Kidney glomerular epithelial cell (primary cell): ENCODE measurements at places on chromosomes 1 and 21.

- no peak for DNase-seq
Observed at GRCh38 chr1:173342736-173343135, 134.4 kb upstream of the PRDX6 start.

DNA sequence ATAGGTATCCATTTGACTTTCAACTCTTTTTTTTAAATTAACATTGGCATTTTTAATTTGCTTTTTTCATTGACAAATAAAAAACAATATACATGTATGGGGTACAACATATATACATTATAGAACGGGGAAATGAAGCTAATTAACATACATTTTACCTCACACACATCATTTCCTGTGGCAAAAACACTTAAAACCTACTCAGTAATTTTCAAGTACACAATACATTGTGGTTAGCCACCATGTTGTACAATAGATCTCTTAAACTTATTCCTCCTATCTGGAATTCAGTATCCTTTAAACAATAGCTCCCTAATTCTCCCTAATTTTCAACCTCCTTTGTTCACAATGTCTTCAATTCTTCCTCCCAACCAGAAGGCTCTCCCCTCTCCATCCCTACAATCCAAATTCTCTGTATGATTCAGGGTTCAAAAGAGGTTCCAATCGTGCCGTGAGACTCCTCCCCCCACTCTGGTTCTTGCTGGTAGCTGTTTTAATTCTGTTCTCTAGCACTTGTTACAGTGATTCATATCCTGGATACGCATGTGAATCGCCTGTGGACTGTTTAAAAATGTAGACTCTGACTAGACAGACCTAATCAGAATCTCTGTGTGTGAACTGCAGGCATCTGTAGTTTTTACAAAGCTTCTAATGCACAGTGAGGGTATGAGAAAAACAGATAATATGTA lies 87.6 kb upstream of the DUSP10 start:
- DNase-seq, result peak; percentile 94

GRCh38 chr1:246592695-246593094 lies 26.4 kb downstream of the CNST start:
- no peak for DNase-seq

- no peak for DNase-seq
Observed at GRCh38 chr1:53069663-53070327, 7.8 kb downstream of the PODN start.

GRCh38 chr1:154406886-154407197 lies 1.7 kb downstream of the IL6R start:
- no peak for DNase-seq

DNA sequence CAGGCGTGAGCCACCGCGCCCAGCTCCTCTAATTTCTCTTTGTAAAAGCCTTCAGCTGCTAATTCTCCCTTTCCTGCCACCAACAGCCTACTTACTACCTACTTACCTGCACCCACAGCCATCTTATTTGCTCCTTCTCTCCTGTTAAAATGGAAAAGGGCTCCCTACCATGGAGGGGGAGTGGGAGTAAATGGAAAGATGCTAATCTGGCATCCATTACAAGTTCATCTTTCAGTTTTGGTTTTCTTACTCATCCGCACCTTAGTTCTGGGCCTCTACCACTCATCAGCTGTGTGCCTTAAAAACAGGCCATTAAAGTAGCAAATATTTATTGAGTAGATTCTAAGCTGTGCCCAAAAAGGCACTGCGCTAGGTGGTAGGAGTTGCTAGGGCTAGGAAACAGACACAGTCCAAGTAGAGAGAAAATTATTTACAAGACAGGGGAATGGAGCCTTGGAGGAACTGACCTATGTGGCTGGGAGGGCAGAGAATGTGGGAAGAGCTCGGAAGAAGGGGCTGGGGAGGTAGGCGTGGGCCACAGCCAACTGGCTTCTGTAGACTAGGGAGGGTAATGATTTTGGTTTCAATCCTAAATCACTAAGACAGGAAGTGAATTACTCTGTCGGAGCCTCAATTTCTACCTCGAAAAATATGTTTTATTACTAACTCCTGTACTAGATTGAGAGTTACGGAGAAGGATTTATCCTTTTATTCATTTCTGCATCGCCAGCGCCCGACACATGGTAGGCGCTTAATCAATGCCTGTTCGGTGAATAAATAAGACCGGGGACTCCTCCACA lies 685 bp upstream of the DDI2 start:
- no peak for DNase-seq

- DNase-seq, result no peak
Observed at GRCh38 chr1:55425310-55425930, 210.3 kb upstream of the USP24 start.

DNA sequence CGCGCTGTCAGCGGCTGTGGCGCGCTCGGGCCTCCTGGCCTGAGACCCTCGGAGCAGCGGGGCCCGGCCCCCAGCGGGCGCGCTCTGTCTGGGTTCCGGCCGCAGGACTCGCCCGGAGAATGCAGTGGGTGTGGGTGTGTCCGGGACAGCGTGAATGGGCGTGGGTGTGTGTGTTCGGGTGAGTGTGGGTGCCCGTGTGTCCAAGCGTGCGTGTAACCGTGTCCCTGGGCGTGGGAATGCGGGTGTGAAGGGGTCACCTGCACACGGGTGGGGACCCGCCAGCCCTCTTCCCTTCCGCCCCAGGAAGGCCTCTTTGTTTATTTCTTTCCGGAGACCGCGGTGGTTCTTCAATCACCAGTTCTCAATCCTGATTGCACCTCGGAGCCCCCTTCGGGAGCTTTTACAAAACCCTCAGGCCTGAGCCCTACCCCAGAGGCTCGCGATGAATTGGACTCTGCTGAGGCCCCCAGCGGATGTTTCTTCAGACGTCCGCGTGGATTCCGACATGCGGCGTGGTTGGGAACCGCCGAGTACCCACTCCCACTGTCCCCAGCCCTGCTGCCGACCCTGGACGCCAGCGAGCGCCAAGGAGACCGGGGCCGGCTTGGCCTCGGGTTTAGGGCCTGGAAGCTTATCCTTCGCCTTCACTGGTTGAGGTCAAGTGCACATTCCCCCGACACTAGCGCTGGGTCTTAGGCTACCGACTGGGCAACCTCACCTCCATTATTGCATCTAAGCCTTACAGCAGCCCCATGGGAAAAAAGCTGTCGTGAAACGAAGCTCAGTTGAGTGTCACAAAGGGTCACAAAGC lies 19.3 kb downstream of the SERTAD4 start:
- no peak for DNase-seq

DNA sequence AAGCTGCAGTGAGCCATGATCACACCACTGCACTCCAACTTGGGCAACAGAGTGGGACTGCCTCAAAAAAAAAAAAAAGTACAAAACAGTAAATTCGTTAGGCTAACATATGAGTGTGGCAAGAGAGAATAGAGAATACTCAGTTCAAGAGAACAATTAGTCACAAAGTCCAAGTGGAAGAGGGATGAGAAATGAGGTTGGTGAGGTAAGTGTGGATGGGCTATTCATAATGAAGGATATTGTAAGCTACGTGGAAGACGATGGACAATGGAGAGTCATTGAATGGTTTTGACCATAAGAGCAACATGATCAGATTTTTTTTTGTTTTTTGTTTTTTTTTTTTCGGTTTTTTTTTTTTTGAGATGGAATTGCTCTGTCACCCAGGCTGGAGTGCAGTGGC lies 34.8 kb downstream of the WDTC1 start:
- DNase-seq, result no peak

GRCh38 chr1:6776895-6777294 lies 8.4 kb upstream of the CAMTA1 start:
- no peak for DNase-seq

DNA sequence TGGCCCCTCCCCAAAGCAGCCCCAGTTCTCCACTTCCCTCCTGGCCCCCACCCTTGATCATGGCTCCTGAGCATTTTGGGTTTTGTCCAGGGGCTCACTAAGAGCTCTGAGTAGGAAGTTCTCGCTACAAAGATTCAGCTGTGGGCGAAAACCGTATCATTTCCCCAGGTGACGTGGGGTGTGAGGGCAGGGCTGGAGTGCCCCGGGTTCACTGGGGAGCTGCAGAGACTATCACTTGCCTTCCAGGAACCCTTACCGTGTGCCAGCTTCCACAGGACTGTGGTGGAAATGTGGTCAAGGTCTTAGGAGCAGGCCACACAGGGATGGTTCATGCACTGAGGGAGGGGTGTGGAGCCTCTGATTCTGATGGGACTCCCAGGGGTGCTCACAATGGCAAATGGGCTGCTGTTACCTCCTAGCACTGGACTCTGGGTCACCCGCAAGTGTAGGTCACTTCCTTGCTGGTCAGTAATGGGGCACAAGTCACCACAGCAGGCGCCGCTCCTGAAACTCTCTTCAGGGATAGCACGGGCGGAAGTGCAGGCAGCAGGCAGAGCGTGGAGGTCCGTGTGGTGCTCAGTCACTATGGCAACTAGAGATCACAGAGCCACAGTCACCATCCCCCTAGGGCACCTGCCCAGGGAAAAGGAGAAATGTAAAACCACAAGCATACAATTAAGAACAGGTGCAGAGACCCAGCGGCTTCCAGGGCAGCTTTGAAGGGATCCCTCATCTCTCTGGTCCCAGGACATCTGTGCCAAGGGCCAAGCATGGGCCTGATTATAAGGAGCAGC lies 35.4 kb downstream of the RSPH1 start:
- DNase-seq, result no peak

GRCh38 chr1:179026813-179027669 lies 1.3 kb downstream of the FAM20B start:
- no peak for DNase-seq

GRCh38 chr1:192756847-192757246 lies 52.0 kb upstream of the RGS2 start:
- DNase-seq, result no peak

DNA sequence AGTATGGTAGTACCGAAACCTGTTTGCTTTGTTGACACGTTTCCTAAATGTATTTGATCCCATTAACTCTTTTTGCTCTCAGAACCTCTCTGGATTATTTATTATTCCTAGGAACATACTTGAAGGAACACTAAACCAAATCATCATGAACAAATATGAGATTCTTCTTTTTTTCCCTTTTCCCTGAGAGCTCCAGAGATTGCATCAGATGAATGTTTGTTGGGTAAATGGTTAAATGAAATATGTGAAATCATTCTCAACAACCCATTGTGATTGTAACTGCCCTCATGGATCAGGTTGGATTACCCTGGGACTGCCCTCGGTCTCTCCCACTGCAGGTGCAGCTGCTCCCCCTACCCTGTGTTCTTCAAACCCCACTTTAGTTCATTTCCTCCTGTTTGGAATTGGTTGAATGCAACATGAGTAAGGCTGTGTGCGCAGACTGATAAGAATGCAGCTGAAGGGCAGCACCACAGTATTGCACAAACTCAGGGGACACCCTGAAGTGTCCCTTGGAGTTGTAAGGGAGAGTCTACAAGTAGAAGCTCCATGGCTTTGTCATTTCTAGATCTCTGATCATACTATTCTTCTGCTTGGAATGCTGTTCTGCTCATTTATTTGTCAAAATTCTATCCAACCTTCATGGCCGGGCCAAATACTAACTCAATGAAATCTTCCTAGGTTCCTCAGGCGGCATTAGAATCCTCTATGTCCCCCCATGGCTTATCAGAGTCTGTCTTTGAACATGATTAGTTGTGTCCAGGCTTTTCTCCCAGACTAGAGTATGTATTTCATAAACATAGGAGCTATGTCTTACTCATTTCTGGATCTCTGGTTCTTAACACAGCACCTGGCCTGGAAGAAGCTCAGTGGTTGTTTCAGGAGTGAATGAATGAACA lies 47.1 kb upstream of the NEK2 start:
- DNase-seq, result no peak

GRCh38 chr1:205456868-205457745 lies 1.3 kb upstream of the BLACAT1 start:
- DNase-seq, result no peak

DNA sequence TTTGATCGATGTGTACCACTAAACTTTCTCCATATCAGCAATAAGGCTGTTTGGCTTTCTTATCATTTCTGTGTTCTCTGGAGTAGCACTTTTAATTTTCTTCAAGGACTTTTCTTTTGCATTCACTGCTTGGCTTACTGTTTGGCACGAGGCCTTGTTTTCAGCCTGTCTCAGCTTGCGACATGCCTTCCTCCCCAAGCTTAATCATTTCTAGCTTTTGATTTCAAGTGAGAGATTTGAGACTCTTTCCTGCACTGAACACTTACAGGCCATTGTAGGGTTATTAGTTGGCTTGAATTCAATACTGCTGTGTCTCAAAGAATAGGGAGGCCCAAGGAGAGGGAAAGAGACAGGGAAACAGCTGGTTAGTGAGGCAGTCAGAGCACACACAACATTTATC lies 120.6 kb upstream of the KCND3 start:
- DNase-seq, result no peak

DNA sequence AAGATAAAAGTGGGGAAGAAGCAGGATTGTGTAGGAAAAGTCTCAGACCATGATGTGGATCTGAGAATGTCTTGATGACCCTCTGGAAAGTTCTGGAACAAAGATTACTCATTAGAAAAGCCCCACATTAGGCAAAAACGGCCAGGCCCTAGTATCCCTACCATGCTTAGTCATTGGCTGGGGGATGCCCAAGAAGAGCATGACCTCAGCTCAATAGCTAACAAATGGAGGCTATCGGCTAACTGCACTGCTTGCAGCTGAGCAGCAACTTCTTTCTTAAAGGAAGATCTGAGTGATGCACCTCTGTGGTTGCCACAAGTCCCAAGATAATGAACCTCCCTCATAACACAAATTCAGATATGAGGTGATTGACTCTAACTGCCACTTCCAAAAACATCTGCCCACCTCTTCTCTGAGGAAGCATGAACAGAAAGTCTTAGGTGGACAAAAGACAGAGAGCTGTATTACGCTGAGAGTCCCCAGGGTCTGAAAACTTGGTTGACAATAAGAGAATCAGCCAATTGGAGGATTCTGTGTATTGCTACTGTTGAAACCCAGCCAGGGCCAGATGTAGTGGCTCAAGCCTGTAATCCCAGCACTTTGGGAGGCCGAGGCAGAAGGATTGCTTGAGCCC lies 64.6 kb upstream of the AK4 start:
- peak; percentile 30 for DNase-seq

GRCh38 chr1:174637487-174637886 lies 189.7 kb downstream of the GPR52 start:
- DNase-seq, result no peak

- DNase-seq, result no peak
Observed at GRCh38 chr21:14675774-14676530, 129.8 kb upstream of the SAMSN1 start.

DNA sequence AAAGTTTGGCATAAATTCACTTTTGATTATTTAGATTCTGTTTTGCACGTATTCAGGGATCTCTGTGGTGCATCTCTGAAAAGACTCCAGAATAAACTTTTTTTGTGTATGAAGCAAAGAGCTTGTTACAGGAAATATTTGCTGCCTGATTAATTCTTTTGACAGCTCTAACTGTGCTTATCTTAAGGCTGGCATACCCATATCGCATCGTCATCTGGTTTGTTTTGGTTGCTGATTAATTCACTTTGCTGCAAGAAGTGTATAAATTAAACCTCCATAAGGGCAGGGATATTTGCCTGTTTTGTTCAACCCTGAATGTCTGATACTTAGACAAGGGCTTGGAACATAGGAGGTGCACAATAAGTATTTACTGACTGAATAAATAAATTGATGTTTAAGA lies 17.5 kb upstream of the DUSP10 start:
- peak; percentile 41 for DNase-seq

DNA sequence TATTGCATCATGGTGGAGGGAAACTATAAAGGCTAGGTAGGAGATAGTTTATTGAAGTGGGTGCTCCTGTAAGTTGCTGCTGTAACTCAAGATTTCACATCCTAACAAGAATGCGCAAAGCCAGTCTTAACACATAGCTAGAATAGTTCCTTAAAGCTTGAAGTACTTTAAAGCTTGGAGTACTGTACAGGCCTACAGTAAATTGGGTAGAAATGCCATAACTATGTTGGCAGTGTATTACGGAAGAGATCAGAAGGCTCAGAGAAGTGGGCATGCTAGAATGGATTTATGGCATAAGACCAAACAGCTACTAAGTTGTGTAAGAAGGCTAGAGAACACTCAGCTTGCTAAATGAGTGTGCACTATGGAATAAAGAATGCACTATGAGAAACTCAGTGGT lies 44.5 kb downstream of the DMRTA2 start:
- DNase-seq, result no peak
